ENCODE measurements at places on chromosomes 13 and 19.

DNA sequence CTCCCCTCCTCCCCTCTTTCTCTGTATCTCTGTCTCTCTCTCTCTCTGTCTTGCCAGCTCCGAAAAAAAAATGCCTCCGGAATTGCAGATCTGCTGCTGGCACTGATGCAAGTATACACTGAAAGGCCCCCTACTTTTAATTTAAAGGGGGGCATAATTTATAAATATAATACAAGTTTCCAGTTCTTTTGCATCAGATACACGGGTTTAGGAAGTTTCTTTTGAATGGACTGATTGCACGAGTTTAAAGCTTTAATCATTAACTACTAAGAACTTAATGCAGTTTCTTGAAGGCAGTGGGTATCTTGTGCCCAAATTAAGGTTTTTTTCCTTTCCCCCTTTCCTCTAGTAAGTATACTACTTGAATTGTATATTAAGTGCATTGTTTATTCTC is 1.4 kb downstream of the FGF9 start:
- no peak for DNase-seq

DNA sequence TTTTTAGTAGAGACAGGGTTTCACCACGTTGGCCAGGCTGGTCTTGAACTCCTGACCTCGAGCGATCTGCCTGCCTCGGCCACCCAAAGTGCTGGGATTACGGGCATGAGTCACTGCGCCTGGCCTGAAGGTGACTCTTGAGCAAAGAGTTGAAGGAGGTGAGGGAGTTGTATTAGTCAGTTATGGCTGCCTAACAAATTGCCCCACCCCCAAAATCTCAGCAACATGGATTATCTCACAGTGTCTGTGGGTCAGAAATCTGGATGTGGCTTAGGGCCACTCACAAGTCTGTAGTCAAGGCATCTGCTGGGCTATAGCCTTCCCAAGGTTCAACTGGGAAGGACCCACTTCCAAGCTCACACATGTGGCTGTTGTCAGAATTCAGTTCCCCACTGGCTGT is 52.8 kb upstream of the ADGRE5 start:
- DNase-seq = no peak

- DNase-seq = no peak
These were observed at the start of gene OXGR1 for GRCh38 chr13:96994017-96994857. Gene OXGR1 (minus strand): TSS chr13:96994476. CDS start chr13:96987759, 6,717 bp downstream.

- DNase-seq = no peak
These were observed 65.6 kb downstream of the IRS2 start for GRCh38 chr13:109720758-109721184.

- DNase-seq = peak; percentile 33
These were observed 189.0 kb downstream of the LACC1 start for GRCh38 chr13:44068737-44069136.

DNA sequence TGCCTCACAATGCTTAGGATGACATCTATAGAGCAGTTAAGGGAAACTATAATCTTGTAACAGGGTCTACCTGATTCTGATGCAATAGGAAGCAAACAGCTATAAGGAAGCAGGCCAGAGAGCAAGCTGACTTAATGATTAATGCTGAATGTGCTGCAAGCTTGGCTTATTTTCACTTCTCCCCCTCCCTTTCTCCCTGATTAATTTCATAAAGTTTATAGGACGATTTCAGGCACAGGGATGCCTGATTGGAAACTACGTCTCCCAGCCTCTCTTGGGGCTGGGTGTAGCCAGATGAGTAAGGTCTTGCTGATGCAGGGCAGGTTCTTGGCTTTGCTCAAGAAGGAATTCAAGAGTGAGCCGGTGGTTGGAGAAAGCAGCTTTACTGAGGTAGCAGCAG is 82.8 kb upstream of the MRI1 start:
- DNase-seq = peak; percentile 25

DNA sequence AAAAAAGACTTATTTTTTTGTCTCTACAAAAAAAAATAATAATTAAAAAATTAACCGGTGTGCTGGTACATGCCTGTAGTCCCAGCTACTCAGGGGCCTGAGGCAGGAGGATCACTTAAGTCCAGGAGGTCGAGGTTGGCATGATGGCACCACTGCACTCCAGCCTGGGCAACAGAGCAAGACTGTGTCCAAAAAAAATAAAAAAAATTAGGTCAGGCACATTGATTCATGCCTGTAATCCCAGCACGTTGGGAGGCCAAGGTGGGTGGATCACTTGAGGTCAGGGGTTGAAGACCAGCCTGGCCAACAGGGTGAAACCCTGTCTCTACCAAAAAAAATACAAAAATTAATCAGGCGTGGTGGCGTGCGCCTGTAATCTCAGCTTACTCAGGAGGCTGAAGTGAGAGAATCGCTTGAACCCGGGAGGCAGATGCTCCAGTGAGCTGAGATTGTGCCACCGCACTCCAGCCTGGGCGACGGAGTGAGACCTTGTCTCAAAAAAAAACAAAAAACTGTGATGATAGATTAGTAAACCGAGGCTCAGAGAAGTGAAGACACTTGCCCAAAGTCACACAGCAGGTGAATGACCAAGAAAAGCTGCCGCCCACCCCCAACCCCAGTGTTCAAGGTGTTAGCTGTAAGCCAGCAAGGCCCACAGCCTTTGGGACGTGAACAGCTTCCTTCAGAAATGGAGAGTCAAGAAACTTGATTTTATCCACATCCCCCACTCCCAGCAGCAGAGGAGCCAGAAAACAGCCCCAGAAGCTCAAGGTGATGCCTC is 9.4 kb downstream of the RNU6-9 start:
- DNase-seq = no peak

DNA sequence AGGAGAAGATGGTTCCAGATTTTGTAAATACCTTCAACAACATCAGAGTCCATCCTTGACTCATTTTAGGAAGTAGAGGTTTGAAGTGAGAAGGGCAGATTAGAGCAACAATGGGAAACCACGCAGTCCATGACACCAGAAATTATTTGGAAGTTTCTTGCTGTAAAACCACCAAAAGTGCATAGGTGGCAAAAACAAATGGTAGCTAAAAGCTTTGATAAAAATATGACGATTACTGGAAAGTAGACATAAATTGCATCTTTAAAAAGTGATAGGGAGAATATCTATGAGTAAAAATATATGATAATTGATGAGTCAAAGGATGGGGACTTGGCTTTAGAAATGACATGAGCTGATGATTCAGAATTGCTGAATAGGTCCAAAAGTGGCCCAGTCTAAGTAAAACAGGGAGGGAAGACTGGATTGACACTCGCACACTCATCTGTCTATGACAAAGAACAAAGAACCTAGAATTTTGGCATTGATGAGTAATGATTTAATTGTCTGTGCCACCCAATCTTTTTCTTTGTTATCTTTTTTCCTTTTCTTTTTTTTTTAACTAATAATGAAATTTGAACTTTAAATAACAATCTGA is 472.2 kb downstream of the MYO16 start:
- no peak for DNase-seq

DNA sequence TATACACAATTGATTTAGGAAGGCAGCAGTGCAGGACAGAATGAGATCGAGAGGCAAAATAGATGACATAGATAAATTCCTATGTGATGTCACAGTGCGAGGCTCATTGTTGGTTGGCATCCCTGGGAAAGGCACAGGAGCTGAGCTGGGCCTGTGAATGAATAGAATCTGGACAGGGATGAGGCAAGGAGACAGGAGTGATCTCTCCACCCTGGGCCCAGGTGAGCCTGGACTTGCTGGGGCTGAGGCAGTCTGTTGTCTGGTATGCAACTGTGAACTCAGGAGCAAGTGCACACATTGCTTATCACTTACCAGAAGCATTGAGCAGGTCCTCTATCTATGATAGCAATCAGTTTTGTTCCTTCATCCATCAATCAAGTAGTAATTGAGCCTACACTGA is 48.2 kb upstream of the ESD start:
- DNase-seq = no peak

DNA sequence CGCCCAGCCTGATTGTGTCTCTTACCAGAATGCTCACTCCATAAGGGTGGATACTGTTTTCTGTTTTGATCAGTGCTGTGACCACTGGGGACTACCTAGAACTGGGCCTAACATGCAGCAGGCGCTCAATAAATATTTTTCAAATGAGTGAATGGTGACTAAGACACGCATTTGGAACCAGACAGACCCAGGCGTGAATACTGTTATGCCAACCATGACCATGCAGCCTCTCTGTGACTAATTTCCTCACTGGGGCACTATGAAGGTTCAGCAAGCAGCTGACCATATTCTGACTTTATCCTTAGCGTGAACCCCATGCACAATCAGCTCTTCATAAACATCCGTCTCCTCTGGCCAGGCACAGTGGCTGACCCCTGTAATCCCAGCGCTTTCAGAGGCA is 13.0 kb upstream of the SPC24 start:
- peak; percentile 94 for DNase-seq

DNA sequence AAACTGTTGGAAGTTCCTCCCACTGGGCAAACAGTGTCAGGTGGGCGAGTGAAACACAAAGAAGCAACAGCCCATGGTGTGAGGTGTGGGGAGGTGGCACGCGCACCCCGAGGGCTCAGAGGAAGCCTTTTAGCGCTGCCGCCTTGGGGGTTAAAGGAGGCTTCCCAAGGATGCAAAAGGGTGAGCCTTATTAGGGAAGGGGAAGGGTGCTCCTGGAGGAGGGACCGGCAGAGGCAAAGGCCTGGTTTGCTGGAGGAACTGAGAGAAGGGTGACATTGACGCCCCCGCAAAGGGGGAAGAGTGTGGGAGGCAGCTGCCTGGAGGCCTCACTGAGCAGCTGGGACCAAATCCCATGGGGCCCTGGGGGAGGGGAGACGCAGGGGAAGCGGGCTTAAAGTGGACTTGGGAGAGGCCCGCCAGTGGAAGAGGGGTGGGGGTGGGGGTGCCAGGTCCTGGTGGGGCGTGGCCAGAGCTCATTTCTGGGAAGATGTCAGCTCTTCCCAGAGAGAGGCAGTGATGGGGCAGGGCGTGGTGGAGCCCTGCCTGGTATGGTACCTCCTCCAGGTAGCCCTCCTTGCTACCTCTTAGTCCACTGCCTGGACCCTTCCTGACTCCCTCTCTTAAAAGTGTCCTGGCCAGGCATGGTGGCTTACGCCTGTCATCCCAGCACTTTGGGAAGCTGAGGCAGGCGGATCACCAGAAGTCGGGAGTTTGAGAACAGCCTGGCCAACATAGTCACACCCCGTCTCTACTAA is 12.0 kb upstream of the FCHO1 start:
- no peak for DNase-seq

- no peak for DNase-seq
These were observed 11.2 kb upstream of the CEACAM19 start for GRCh38 chr19:44660081-44660480.

- DNase-seq = peak; percentile 47
These were observed 33.0 kb downstream of the GJA3 start for GRCh38 chr13:20127562-20128458.

DNA sequence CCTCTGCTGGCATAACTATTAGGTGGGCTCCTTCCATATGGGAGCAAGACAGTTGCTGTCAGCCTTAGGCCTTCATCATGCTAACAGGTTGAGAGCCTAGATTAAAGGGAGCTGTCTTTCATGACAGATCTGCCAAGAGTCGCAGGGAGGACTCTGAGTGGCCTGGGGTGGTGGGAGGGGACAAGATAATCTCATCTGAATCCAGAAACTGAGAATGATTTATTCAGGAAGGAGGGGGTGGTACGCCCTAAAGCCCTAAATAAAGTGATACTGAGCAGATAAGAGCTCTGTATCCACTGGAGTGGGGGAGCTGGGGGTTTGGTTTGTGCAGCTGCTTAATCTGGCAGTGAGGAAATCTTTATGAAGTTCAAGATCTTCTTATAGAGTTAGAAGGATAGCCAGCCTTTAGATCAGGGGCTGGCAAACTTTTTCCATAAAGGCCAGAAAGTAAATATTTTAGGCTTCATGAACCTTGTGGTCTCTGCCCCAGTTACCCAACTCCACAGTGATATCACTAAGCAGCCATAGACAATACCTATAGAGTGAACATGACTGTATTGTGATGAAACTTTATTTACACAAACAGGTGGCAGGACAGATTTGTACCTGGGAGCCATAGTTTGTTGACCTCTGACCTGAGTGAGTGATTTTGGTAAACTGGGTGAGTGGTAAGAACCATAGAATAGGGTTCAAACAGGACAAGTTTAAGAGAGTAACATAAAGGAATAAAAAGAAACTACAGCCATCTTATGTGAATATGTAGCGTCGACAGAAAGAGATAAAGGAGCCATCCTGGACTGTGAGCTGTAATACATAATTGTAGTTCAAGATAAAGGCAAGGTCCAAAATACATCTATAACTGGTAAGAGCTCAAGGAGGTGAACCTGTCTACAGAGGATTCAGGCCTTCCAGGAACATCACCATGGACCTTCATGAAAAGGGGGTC is 9.8 kb upstream of the STK24 start:
- DNase-seq = no peak

- no peak for DNase-seq
These were observed 5.8 kb downstream of the MISP3 start for GRCh38 chr19:14078411-14078810.

GRCh38 chr13:103734837-103735236 is 668.6 kb upstream of the SLC10A2 start:
- no peak for DNase-seq

DNA sequence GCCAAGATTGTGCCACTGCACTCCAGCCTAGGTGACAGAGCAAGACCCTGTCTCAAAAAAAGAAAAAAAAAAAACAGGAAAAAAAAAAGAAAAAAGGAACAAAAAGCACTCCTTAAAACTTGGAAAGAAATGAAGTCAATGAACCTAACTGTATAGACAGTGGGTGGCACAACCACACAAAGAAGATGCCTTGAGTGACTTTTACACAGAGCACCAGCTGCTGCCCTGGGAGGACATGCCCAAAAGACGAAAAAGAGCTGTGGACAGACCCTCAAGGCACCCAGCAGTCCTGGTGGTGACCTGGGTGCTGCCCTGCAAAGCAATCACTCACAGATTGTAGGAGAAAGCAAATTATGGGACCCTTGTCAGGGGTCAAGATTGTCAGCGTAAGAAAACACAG is 5.9 kb upstream of the LAMP1 start:
- no peak for DNase-seq

DNA sequence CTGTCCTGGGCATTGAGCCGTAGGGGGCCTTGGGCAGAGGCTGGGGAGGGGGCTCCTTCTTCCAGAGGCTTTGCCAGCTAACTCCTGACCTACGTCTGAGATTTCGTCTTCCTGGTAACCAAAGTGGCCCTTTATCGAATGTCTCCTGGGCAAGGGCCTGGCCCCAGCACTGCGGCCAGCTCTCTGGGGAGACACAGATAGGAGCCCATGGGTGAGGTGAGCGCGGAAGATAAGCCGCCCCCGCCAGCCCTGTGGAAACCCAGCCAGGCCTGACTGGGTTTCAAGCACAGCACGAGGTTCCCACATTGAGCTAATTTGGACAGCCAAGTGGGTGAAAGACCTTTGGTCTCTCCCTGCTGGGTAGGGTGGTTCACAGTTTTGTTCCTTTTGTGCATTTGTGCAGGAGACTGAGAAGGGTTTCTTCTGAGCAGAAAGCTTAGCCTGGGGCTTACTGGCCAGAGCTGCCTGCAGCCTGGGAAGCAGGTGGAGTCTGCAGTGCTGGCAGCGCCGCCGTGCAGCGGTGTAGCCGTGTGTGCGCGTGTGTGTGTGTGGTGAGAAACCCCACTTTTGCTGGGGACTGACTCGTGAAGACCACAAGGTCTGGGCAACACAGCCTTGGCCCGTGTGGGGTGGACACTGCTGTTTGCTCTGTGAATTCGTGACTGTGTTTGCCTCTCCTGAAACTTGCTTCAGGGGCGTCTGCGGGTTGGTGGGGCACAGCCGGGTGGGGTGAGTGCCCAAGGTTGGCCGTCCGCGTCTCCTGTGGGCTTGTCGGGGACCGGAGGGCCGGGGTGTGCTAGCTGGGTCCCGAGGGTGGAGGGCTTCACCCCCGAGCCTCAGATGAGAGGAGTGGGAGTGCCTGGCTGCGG is 2.5 kb downstream of the BSG start:
- no peak for DNase-seq

- DNase-seq = no peak
These were observed 3.3 kb upstream of the NUDT19 start for GRCh38 chr19:32688311-32688710.
